ENCODE measurements at places on chromosomes 1 and 21. TPM values are rescaled to one million over a fixed set of nuclear protein-coding genes. Genes with fewer than 3 reads are reported as not detected.

Gene PRAMEF20
- total RNA-seq, result not detected

DNA sequence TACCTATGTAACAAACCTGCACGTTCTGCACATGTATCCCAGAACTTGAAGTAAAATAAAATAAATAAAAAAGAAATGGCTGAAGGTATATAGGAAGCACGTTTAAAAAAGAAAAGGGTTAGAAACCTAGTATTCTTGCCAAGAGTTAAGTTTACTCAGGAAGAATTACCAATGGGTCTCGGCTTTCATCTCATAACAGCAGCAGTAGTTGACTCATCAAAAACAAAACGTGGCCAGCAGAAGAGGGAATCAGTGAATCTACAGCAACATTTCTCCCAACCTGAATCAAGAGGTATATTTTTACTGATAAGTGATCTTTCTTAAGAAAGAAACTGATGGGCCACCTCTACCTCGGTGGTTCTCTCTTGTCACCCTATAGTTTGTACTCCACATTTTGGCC is 340.3 kb downstream of the BRINP2 start:
- DNase-seq, result no peak

GRCh38 chr1:36080236-36080635 is 3.7 kb upstream of the TEKT2 start:
- no peak for DNase-seq

DNA sequence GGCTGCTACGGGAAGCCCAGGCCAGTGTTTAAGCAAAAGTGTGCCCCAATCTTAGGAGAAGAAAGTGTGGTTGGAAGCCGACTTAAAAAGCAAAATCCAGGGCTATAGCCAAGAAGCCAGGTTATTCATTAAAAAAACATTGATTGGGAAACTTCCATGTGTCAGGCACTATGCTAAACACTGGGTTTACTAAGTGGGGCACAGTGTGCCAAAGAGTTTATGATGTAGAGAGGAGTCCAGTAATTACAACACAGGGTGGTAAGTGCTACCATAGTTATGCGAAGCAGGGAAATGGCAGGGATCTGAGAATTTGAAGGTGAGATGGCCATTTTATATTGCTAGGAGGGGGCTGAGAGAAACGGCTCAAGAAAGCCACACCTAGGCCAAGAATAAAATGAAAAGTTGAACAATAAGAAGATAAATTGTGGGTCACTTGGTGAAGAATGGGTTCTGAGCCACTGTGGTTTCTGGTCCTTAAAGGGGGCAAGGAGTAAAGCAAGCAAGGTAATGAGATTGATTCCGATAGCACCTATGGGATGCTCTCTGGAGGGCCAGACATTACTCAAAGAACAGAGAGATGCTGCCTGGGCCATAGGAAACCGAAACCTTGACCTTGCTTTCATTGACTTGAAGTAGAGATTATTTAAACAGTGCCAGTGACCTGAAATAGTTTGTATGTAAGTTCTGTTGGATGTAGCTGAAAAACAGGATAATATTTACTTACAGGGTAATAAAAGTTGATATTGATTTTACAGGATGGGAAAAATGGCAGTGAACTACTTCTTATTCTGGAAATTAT is 177.8 kb downstream of the GIPC2 start:
- no peak for DNase-seq

Gene PLEKHN1
- 1.1 TPM for total RNA-seq

DNA sequence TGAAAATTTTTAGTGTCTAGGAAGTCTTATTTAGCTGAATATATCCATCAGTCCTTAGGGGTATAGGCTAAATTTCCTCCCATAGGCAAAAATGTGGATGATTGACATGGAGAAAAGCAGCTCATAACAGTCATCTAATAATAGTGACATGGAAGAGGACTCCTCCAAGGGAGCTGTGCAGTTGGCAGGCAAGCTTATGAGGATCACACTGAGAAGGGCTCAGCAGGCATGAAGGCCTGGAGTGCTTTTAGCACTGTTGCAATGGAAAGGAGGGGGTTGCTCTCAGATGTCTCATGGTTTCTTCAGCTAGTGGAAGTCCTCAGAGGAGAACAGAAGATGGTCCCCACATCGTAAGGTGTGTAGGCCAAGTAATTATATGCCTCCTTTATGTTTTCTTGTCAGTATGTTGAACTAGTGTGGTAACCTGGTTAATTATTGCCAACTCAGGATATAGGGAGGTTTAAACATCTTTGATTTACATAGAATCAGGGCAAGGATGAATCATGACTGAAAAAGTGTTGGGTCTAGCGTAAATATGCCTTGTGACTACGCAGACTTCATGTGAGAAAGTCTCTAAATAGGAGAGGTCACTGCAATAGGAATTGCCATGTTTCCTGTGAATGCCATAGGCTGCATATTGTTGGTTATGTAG is 18.9 kb downstream of the VN1R5 start:
- DNase-seq, result no peak

- DNase-seq, result no peak
Observed at GRCh38 chr1:21317035-21317689, 26.9 kb upstream of the ECE1 start.

- no peak for DNase-seq
Observed at GRCh38 chr1:179510038-179510437, 65.7 kb downstream of the NPHS2 start.

- no peak for DNase-seq
Observed at GRCh38 chr1:59061876-59062275, 235.0 kb upstream of the FGGY start.

DNA sequence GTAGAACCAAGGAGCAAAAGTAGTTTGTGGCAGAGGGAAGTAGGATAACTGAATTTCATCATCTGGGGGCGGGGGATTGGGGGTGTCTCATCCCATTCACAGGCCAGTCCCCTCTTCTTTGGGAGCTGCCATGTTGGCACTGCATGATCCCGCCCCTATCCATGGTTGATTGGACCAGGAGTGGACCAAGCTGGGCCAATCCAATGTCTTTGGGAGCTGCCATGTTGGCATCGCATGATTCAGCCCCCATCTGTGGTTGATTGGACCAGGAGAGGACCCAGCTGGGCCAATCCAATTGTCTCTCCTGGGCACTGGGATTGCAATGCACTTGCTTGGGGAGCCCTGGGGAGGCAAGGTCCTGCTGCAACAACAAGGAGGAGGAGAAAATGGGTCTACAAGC is 12.3 kb upstream of the ALPL start:
- DNase-seq, result no peak

DNA sequence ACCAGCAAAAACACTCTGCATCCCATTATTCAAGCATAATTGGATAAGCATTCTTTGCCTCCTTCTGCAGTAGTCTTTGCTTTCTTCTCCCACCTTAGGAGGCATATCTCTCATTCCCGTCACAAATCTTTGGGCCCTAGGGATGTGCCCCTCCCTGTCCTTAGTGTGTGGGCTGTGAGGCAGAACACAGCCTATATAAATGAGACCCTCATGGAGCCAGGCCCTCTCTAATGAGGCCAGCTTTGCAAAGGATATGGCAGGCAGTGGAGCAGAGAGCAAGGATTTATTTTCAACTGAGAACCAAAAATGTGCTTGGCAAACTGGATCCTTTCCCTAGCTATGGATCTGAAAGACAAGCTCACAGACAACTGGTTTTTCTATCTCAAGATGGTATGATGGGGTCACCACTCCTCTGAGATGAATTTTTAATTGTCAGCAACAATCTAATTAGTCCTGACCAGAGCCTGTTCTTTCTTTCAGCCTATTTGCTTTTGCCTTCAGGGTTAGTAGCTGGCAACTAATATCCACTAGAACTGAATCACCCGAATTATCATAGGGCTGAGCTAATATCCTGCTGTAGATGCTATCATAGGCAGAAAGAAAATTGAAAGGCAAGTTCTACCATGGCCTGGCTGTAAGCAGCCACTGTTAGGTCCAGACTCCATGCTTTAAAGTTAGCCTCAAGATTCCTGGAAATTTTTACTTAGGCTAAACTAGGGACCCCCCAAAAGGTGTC is 134.2 kb downstream of the SYT2 start:
- DNase-seq, result no peak

Gene F5
- total RNA-seq, result 2.9 TPM

DNA sequence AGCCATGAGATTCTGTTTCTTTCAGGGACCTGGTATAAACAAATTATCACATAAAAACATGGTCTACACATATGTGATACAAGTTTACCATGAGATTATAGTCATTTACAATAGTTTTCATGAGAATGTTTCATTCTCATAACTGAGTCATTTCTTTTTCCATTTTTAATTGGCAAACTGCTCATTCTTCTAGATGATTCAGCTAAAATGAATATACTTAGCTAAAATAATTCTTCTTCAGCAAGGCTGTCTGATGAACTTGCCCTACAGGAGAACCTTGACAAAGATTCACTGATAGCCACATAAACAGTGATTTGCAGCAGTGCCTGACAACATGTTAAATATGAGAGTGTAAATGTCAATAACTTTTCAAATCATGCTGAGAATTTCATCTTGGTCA is 253.2 kb downstream of the FMN2 start:
- no peak for DNase-seq

DNA sequence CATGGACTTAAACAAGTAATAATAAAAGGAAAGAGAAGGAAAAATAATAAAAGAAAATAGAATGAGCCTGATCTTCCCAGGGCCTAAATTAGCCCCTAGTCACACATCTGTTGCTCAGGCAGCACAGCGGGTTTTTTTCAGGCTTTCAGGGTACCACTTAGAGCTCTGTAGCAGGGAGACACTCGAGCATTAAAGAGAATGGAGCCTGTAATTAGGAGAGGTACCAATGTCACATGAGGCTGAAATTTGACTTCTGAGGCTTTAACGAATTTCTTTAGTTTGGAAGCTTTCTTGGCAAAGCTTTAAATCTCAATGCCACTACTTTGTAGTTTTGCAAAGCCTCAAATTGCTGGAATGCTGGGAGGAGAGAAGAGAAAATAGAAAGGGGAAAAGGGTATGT is 116.3 kb downstream of the AK5 start:
- no peak for DNase-seq

- no peak for DNase-seq
Observed at GRCh38 chr1:1342061-1342562, 7.1 kb downstream of the DVL1 start.

- DNase-seq, result no peak
Observed at GRCh38 chr1:60679524-60680375, 402.6 kb upstream of the NFIA start.

- no peak for DNase-seq
Observed at GRCh38 chr21:35333831-35334618, 284.9 kb upstream of the RUNX1 start.

Gene AKNAD1
- not detected for total RNA-seq

- no peak for DNase-seq
Observed at GRCh38 chr1:45585110-45585426, 1.2 kb downstream of the NASP start.

DNA sequence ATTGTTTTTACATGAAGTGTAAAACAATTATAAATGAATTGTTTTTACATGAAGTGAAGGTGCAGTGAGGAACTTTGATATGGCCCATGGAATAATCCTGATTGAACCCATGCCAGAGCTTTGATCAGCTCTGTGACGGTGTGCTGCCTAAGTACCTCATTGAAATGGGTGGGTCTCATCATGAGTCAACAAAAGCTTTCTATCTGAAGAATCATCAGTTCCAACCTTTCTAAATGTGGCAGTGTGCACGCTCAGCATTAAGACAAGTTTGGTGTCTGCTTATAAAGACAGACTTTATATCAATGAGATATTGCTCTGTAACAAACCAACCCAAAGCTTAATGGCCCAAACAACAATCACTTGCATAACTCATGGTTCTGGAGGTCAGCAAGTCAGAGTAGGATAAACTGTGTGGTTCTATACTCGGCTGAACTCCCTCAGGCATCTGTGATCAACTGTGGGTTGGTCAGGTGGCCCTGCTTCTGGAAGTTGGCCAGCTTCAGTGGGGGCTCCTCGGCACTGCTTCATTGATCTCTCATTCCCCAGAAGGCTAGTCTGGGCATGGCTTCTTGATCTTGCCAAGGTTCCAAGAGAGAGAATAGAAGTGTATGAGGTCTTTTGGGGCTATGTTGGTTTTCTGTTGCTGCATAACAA is 258.0 kb downstream of the LTN1 start:
- no peak for DNase-seq

- no peak for DNase-seq
Observed at GRCh38 chr1:158204458-158204827, 23.7 kb downstream of the CD1D start.

DNA sequence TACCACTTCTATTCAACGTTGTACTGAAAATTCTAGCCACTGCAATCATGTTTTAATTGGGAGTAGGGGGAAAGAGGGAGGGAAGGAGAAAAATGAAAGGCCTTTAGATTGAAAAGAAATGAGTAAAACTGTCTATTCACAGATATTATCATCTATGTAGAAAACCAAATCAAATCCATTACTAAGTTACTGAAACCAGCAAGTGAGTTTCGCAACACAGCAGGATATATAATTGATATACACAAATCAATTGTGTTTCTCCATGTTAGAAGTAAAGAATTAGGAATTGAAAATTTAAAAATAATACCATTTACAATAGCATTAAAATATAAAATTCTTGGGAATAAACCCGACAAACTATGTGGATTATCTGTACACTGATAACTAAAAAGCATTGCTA is 19.2 kb downstream of the SFT2D2 start:
- no peak for DNase-seq

DNA sequence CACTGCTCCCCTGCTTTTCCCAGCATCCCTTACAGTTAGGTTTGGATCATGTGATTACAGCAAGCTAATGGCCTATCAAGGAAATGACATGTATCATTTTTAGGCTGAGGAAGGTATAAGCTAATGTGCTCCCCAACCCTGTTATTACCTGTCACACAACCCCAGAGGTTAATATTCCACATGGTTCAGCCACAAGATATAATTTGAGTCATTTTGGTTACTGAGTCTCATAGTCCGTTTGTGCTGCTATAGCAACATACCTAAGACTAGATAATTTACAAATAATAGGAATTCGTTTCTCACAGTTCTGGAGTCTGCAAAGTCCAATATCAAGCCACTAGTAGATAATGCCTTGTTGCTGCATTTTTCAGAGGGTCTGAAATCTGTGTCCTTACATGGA is 29.1 kb upstream of the SLC16A1 start:
- no peak for DNase-seq

Gene SPRR2G
- not detected for total RNA-seq

- DNase-seq, result no peak
Observed at GRCh38 chr1:160987359-160988050, 32.9 kb upstream of the ITLN2 start.

Gene HMGCS2
- 105 TPM for total RNA-seq

Gene GBP2
- not detected for total RNA-seq

DNA sequence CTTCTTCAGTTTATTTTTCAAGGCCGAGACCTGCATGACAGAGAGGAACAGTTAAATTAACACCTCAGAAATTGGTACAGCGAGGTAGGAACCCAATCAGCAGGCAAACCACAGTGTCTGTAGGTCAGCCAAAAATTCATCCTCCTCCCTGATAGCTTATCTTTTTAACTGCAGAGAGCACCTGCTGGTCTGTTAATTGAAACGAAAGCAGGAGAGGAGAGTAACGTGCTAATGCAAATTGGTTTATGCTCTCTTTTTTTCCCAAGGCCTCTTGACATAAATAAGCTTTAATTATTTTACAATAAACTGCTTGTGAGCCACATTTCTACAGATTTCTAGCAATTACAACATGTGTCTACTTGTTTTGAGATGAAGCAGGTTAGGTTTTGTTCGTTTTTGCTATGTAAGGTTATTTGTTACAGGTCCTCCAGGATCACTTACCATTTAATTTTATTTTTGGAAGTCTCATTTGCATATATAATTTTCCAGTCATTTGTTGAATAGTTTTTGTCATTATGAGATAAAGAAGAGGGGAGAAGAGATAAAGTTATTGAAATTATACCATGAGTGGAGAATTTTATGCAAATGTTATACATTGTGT is 179.9 kb downstream of the DENND1B start:
- no peak for DNase-seq

Gene MPZL1
- 127 TPM for total RNA-seq

Gene DCDC2B
- total RNA-seq, result not detected

All from progenitor cell of endocrine pancreas (in vitro differentiated cells).